ENCODE measurements at places on chromosomes 2 and 18.
A peak's percentile ranks its signal among the peaks of the same experiment; 100 is the strongest.

GRCh38 chr2:55063713-55064323 is 13.6 kb upstream of the RTN4 start:
- no peak for DNase-seq

- peak; percentile 19 for DNase-seq
Measured at GRCh38 chr18:41244591-41245037, 710.4 kb upstream of the PIK3C3 start.

- no peak for DNase-seq
Measured at GRCh38 chr2:10103179-10103578, 19.4 kb upstream of the RRM2 start.

- peak; percentile 82 for DNase-seq
Measured at GRCh38 chr2:85888020-85888683, 638 bp downstream of the ST3GAL5 start.

DNA sequence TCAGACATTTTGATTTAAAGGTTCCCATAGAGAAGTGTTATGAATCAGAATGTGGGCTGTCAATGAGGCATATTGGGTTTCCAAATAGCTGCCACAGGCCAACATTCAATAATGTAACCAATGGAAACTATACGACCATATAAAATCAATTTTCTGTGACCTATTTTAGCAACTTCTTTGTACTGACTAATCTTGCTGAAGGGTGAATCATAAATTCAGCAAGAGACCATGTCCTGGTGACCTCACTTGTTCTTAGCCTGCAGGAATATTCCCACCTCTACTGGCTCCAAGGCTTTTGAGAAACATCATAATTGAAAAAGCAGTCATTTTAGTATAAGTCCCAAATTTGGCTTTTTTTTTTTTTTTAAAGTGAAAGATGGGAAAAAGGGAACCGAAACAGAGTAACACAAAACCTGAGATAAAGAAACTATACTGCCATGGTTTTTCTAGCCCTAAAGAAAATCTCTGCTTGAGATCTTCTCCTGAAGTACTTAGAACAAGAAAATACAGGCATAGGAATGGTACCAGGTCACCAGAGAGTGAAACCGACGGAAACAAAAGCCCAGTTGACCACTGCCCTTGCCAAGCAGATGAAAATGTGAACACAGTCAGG is 32.1 kb downstream of the PLEKHM3 start:
- no peak for DNase-seq

GRCh38 chr2:102337481-102338386 is 17.9 kb upstream of the IL18R1 start:
- no peak for DNase-seq

DNA sequence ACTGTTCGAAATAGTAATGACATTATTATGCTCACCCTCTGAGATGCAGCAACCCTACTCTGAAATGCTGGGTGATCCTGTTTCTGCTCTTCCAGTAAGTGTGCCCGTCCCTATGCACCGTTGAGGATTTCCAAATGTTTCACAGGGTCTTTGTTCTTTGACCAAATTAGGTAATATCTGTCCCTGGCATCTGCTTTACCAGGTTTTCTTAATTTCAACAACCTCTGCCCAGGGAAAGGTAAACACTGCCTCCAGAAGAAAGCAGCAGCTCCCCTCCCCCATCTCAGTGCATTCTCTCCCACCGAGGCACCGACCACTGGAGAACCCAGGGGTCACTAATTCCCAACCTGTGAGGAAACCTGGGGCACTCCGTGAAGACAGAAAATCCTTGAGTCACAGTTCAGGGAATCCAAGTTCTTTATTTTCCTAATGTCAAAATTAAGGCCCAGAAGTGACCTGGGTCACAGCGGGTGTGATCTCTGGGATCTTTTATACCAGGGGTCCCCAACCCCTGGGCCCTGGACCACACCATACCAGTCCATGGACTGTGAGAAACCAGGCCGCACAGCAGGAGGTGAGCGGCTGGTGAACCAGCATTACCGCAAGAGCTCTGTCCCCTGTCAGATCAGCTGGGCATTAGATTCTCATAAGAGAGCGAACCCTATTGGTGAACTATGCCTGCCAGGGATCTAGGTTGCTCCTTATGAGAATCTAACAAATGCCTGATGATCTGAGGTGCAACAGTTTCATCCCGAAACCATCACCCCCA is 1.2 kb upstream of the GRB14 start:
- DNase-seq = no peak

DNA sequence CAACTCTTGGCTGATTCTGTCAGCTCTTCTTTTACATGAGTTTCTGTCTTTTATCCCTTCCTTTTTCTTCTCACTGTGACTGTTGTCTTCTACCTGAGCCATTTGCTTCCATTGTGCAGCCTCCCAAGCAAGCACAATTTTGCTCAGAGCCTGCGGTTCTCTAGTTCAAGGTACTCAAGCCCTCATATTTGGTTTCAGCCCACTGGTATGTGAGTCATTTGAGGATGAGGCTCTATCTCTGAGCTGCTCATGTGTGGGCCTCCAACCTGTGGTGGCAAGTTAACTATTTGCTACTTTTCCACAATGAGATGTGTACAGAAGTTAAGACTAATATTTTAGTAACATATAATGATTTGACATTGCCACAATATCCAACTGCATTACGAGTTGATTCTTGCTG is 183.0 kb downstream of the PHLPP1 start:
- no peak for DNase-seq
